ENCODE measurements at places on chromosomes 4 and X. TPM values are rescaled to one million over a fixed set of nuclear protein-coding genes. Genes with fewer than 3 reads are reported as not detected.
A peak's percentile ranks its signal among the peaks of the same experiment; 100 is the strongest.

- H3K36me3 ChIP-seq, result no peaks in the 10 kb centered on the region
- H3K27ac ChIP-seq, result peak overlapping the region; percentile 95
- H3K27me3 ChIP-seq, result no peaks in the 10 kb centered on the region
- peak; percentile 68 for DNase-seq
- H3K4me1 ChIP-seq, result peaks cover 32% of the 10 kb centered on the region
- peak overlapping the region; percentile 96 for H3K4me3 ChIP-seq
These were observed 570 bp downstream of the WDR44 start for GRCh38 chrX:118346258-118347094.

DNA sequence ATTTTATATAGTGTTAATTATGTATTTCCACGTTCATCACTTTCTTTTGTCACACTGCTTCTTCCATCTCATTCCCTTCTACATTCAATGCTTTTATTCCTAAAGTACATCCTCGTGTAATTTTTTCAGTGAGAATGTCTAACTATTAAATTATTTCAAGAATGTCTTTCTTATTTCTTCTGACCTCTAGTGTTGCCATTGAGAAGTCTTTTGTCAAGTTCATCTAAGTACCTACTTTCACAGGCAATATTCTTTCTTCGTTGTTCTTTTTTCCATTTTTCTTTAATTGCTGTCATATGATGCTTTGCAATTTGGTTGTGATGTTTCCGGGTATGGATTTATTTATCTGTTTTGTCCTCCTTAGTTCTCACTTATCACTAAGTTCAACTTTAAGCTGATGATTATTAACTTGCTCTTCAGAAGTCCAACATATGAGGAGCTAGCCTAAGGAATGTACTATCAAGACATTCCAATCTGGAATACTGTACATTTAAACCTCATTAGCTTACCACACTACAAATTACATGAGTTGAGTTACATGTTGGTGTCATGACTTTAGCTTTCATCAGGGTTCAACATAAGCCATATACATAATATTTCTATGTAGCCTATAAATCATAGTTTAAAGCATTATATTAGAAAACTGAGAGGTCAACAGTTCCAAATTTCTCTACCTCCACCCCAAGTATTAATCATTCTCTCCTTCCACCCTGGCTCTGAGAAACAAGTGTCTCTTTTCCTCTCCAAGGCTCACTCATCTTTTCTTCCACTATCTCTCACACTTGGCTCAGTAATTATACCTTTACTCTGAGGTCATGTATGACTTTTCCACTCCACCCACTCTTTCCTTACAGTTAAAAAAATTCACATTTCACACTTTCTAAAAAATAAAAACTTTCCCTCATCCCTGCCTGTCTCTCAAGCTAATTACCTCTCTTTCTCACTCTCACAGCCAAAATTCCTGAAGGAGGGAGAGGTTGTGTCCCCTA lies 81.5 kb downstream of the COX18 start:
- no peak overlapping the region for H3K4me3 ChIP-seq
- peaks cover 9% of the 10 kb centered on the region for H3K27me3 ChIP-seq
- H3K36me3 ChIP-seq, result no peaks in the 10 kb centered on the region

ACE2 gene
- not detected for total RNA-seq

- no peak for DNase-seq
- H3K27me3 ChIP-seq, result no peaks in the 10 kb centered on the region
- no peak overlapping the region for H3K27ac ChIP-seq
- H3K4me1 ChIP-seq, result no peaks in the 10 kb centered on the region
- H3K36me3 ChIP-seq, result peaks cover 34% of the 10 kb centered on the region
These were observed 63.5 kb downstream of the NELFA start for GRCh38 chr4:1945124-1945895.

EGFL6 gene
- total RNA-seq, result 0.19 TPM

DUSP21 gene
- not detected for total RNA-seq

- H3K36me3 ChIP-seq, result no peaks in the 10 kb centered on the region
- DNase-seq, result no peak
- peaks cover 34% of the 10 kb centered on the region for H3K4me1 ChIP-seq
- no peak overlapping the region for H3K27ac ChIP-seq
These were observed 64.3 kb upstream of the GPR174 start for GRCh38 chrX:79080141-79080540.

ERCC6L gene
- total RNA-seq, result 11.3 TPM

PCSK1N gene
- total RNA-seq, result 1.3 TPM

GRCh38 chr4:4735870-4736269 lies 123.6 kb upstream of the MSX1 start:
- H3K4me1 ChIP-seq, result no peaks in the 10 kb centered on the region
- no peak for DNase-seq
- no peaks in the 10 kb centered on the region for H3K27me3 ChIP-seq
- H3K4me3 ChIP-seq, result no peak overlapping the region

GRCh38 chr4:28702571-28702970 lies 1841.9 kb downstream of the STIM2 start:
- no peaks in the 10 kb centered on the region for H3K27me3 ChIP-seq
- no peak overlapping the region for H3K27ac ChIP-seq
- H3K4me3 ChIP-seq, result no peak overlapping the region
- no peaks in the 10 kb centered on the region for H3K36me3 ChIP-seq

DNA sequence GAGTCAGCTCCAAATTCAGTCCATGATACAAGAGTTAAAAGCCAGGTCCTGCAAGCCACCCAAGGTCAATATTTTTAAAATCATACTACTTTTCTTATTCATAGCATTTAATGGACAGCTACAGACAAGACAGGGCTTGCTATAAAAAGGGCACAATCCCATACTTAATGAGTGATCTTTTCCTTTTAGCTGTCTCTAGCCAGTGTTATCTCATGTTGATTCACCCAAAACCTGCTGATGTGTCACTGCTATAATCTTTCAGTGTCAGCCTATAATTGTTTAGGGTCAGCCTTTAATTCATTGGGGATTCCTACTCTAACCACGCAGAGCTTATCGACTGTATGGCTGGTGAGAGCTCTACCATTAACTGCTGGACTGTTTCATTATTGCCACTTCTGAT lies 51.2 kb upstream of the HCCS start:
- no peak overlapping the region for H3K4me3 ChIP-seq
- DNase-seq, result no peak
- H3K27ac ChIP-seq, result no peak overlapping the region
- H3K27me3 ChIP-seq, result no peaks in the 10 kb centered on the region
- H3K36me3 ChIP-seq, result no peaks in the 10 kb centered on the region

DNA sequence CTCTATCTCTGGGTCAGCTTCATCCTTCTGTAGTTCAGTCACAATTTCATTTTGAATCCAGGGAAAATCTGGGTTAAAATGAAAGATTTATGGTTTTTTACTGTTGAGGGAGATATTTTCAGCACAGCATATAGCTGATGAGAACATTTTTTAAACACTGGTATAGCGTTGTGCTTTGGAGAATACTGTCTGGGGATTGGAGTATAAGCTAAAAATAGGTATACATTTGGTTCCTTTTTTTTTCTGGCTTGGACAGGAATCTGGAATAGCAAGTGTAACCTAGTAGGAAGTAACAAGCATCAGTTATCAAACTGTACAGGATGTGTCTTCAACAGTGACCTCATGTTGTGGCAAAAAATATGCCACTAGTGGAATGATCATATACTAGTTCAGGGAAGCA lies 149.1 kb downstream of the GRXCR1 start:
- no peak for DNase-seq
- no peaks in the 10 kb centered on the region for H3K36me3 ChIP-seq
- H3K4me1 ChIP-seq, result no peaks in the 10 kb centered on the region
- no peak overlapping the region for H3K4me3 ChIP-seq

DNA sequence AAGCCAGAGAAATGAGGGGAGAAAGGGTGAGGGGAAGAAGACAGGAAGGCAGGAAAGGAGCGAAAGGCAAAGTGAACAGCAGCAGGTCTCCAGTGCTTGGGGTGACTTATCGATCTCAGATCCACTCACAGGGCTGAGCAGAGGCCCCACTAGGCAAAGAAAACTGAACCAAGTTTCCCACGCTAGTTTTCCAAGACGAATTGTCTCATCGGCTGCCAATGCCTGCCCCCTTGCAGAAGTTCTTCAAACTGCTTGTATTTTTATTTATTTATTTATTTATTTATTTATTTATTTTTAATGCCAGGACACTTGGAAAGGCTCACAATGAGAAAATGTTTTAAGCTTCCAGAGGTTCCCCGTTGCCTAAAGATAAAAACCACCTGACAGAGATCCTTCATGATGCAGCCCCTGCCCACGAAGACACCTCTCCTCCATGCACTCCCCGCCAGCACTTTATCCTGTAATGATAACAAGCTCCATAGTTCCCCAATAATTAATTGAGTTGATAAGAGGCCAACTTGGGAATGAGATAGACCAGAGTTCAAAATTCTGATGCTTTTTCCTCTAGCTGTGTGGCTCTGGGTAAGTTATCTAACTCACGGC lies 43.2 kb downstream of the QDPR start:
- DNase-seq, result peak; percentile 23
- H3K4me3 ChIP-seq, result no peak overlapping the region
- no peaks in the 10 kb centered on the region for H3K27me3 ChIP-seq
- peaks cover 2% of the 10 kb centered on the region for H3K4me1 ChIP-seq
- no peak overlapping the region for H3K27ac ChIP-seq

DNA sequence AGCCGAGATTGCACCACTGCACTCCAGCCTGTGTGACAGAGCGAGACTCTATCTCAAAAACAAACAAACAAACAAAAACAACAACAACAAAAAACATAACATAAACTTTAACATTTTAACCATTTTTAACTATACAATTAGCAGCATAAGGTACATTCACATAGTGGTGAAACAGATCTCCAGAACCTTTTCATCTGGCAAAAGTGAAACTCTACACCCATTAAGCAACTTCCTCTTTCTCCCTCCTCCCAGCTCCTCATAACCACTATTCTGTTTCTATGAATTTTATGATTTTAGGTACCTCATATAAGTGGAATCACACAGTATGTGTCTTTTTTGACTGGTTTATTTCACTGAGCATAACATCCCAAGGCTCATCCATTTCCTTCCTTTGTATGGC lies 103.6 kb downstream of the FAM13A start:
- no peaks in the 10 kb centered on the region for H3K36me3 ChIP-seq
- H3K27me3 ChIP-seq, result no peaks in the 10 kb centered on the region
- peaks cover 11% of the 10 kb centered on the region for H3K4me1 ChIP-seq
- no peak overlapping the region for H3K4me3 ChIP-seq
- no peak for DNase-seq
- H3K27ac ChIP-seq, result no peak overlapping the region

DNA sequence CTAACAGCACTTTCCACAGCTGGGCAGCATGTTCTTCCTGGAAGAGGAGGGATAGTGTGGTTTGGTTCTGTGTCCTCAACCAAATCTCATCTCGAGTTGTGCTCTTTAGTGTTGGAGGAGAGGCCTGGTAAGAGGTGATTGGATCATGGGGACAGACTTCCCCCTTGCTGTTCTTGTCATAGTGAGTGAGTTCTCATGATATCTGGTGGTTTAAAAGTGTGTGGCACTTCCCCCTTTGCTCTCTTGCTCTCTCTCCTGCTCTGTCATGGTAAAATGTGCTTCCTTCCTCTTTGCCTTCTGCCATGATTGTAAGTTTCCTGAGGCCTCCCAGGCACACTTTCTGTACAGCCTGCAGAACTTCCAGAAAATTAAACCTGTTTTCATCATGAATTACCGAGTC lies 133.7 kb upstream of the NDP start:
- no peaks in the 10 kb centered on the region for H3K36me3 ChIP-seq
- H3K27me3 ChIP-seq, result no peaks in the 10 kb centered on the region
- no peaks in the 10 kb centered on the region for H3K4me1 ChIP-seq
- no peak overlapping the region for H3K4me3 ChIP-seq
- H3K27ac ChIP-seq, result no peak overlapping the region

GRCh38 chr4:102328045-102328444 lies 17.2 kb downstream of the SLC39A8 start:
- no peak overlapping the region for H3K27ac ChIP-seq
- no peak for DNase-seq
- H3K4me1 ChIP-seq, result peaks cover 40% of the 10 kb centered on the region
- no peak overlapping the region for H3K4me3 ChIP-seq
- no peaks in the 10 kb centered on the region for H3K27me3 ChIP-seq

PFKFB1 gene
- total RNA-seq, result 0.55 TPM

- no peak overlapping the region for H3K27ac ChIP-seq
- H3K4me3 ChIP-seq, result no peak overlapping the region
- DNase-seq, result no peak
- H3K27me3 ChIP-seq, result no peaks in the 10 kb centered on the region
- H3K36me3 ChIP-seq, result no peaks in the 10 kb centered on the region
These were observed 6.2 kb upstream of the CSF2RA start for GRCh38 chrX:1262369-1262768.

DNA sequence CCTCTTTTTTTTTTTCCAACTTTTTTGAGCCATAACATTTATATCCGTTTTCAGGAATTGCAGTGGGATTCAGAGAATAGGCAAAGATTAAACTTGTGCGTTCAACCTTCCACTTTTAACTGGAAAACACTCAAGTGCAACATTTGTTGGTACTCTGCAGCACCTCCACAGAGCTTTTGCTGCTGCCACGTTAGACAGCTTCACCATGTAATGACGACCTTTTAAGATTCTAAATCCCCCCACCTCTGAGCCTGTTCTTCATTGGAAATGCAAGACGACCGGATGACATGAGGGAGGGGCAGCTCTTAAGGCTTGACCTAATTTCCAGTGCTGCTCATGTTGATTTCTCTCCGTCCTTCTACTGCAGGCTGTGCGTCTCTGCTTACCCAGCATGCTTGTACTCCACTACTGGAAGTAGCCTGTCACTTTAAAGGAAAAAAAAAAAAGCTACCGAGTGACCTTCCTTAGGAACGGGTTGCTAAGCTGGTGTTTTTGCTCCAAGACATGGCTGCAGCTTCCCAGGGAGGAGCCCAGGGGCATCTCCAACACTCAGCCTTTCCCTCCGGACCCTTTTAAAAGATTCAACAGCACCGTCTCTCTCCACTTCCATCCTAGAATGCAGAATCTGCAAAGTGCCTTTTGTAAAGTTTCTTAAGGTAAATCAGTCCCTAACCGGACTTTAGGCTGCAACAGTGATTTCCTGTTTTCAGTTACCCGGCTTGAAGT lies at the start of gene CC2D2A:
CC2D2A (plus strand) TSS at position 481 of the 726 bp plus-strand sequence. CDS start 6,051 bp downstream, outside the sequence.
- no peak within 1 kb of the TSS for H3K4me3 ChIP-seq
- H3K4me1 ChIP-seq, result peaks cover 10% of the 10 kb centered on the region
- no peaks in the 10 kb centered on the region for H3K36me3 ChIP-seq

DNA sequence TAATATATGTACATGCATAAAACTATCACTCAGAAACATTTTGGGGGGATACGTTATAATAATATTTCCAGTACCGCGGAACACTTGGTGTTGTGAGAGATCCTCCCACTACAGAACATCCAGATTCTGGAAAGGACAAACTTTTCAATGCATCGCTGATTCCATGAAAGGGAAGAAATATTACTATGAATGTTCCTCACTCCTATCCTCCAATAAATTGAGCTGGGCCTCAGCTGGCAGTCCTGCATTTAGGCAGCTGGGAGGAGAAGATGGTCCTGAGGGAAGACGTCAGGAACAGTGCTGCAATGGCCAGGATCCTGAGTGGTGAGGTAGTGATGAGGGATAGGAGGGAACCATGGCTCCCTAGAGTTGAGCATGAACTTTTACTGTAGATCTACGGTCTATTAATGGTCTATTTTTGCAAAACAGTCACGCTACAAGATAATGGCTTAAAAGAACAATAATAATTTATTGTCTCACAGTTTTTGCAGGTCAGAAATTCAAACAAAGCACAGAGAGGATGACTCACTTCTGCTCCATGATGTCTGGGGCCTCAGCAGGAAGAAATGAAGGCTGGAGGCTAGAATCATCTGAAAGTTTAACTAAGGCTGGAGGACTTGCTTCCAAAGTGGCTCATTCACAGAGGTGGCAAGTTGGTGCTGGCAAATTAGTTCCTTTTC lies 538.1 kb downstream of the STIM2 start:
- H3K27ac ChIP-seq, result no peak overlapping the region
- no peaks in the 10 kb centered on the region for H3K27me3 ChIP-seq
- no peaks in the 10 kb centered on the region for H3K4me1 ChIP-seq

HEPH gene
- total RNA-seq, result not detected

CT45A6 gene
- total RNA-seq, result not detected

GRCh38 chr4:101198682-101199339 lies 148.5 kb downstream of the PPP3CA start:
- H3K4me3 ChIP-seq, result no peak overlapping the region
- no peak overlapping the region for H3K27ac ChIP-seq
- DNase-seq, result no peak
- no peaks in the 10 kb centered on the region for H3K36me3 ChIP-seq

NAT8L gene
- total RNA-seq, result 0.39 TPM

CXorf49 gene
- not detected for total RNA-seq

Measured in activated CD4-positive, alpha-beta T cell treated with anti-CD3 and anti-CD28 coated beads for 36 hours (primary cell).